ENCODE measurements at places on chromosomes 16 and 17.

DNA sequence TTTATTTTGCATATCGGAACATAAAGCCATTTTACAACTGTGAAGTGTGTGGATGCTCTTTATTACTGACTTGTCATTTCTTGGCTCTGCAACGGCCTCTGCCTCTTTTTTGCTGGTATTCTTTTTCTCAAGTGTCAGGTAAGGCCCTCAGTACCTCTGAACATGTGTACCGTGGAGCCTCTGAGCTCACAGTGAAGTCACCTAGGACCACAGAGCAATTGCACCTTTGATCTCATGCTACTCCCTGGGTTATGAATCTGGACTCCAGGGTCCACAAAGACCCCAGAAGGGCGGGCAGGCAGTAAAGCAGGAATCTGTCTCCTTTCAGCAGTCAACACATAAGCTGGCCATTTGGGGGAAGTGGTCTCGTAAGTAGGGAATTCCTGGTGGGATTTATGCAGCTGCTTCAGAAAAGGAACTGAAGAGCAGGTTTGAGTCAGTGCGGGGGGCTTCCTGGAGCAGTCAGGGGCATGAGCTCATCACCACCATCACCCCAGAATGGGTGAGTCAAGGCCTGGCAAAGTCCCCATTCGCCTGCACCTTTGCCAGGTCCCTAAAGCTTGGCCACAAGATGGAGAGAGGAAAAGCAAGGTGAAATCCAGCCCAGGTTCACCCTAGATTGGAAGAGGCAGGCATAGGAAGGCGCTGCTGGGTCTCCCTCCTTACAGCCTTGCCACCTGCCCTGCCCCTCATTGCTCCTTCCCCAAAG is 33.0 kb downstream of the TBX4 start:
- no peak for DNase-seq

DNA sequence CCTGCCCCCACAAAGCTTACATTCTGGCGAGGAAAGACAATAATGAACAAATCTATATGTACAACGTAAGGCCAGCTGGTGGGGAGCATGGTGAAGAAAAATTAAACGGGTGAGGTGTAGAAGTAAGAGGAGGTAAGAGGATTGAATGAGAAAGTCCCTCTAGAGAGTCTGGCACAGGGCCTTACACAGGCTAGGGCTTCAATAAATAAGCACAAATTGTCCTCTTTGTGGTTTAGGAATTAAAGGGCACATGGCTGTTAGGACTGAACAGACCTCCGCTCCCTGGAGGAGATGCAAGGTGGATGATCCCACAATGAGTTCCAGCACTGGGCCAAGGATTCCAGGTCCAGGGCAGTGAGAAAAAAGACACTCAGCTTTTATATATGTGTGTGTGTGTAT is 43.1 kb upstream of the HAPSTR1 start:
- no peak for DNase-seq

DNA sequence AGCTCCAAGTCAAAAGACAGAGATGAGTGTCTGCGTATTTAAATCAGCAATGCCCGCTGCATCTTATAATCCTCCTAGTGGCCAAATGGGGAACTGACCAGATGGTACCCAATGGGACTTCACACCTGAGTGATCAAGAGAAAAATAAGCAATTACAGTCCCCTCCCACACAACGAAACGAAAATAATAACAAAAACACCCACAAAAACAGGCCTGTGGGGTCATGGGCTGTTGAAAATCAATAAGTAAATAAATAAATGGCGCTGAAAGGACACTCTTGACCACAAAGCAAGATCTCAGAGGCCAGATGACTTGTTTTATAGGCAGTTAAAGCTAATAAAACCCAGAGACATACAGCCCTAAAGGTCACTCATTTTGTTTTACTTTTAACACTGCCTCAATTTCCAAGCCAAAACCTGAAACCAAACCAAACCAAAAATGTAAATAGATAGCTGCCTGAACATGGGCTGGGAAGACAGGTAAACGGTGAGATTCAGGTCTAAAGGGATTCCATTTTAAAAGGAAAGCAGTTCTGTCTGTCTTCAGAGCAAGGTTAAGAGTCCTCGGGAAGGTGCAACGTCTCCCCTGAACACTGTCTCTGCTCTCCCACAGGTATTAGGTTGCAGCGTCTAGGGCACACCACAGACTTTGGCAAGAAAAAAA is 1.3 kb downstream of the ZNF821 start:
- DNase-seq = peak; percentile 61

- DNase-seq = peak; percentile 66
Observed at GRCh38 chr17:57463103-57463885, 207.0 kb downstream of the MSI2 start.

DNA sequence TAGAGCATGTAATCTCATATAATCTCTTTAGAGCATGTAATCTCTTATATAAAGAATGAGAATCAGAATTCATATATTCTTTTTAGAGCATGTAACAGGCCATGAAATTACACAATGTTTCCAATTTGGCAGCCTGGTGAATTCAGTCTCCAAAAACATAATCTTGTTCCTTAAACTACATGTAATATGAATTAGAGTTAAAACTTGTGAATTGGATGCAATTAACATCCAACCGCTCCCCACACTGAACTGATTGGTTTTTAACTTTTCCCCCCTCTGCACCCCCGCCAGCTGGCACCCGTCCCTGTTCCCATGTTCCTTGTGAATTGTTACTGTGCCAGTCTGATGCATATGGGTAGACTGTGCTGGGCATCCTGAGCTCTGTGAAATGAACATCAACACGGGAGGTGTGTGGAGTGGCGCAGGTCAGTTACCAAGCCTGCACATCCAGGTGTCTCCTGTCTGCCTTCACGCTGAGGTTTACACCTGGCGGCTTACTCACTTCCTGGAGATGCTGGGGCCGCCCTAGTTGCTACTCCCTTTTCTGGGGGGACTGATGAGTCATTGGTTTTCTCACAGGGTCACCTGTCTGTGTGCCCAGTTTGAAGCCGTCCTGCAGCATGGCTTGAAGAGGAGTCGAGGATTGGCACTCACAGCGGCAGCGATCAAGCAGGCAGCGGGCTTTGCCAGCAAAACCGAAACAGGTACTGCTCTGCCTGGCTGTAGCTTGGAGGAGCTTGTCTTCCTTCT is 50.4 kb downstream of the SNX29 start:
- no peak for DNase-seq

DNA sequence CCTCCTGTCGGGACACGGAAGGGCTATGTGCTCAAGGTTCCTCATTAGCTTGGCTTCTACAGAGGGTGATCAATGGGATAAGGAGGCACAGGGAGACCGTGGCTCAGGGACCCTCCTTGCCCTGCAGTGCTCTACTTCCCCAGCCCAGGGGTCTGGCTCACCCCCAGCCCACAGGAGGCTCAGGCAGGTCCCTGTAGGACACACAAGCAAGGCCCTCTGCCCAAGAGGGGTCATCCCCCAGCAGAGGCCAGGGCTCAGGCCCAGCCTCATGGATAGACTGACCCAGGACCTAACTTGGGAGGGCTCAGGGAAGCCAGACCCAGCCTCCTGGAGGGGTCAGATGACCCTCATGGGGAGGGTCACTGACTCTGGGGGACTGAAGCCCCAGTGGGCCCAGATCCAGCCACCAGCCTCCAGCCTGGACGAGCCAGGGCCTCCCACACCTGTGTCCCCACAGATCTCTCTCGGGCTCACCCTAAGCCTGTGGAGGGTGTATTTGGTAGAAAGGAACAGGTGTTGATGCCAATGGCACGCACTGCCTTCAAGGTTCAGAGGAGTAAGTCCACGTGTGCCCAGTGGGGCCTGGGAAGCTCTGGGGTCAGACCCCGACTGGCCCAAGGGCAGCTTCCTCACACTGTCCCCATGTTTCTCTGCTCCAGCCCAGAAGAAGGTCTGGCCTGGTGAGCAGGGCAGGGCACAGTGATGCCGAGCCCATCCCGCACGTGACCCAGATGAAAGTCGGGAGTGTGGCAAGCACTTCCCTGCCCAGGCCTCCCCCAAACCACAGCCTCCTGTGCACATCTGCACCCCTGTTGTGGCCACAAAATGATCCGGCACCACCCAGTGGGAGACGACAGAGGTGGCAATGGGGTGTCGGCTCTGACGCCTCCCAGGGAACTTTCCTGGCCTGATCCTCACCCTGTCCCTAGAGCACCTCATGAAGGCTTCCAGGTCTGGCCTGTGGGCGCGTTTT is 10.9 kb upstream of the KRTAP17-1 start:
- no peak for DNase-seq

DNA sequence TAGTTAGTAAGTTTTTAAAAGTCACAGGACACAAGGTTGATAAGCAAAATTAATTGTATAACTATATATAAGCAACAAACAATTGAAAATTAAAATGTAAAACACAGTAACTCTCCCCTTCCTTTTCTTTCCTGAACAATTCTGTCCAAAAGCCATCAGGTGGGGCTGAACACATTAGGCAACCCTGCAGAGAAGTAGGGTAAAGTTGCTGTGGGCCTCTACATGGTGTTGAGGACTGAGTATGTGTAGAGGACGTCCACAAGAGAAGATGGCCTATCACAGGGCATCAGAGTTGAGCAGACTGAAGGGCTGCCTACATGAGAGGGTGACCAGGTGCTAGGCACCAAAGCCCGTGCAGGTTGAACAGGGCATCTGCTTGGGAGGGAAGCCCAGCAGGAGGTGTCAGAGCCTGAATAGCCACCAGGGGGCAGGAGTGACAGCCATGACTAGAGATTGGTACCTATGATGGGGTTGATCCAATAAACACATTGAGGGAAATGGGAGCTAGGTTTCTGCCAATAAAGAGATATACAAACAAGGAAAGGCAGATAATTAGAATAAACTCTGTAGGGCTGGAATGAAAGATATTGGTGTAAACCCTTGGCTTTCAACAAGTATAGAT is 415.1 kb downstream of the NPIPA8 start:
- DNase-seq = peak; percentile 10

- no peak for DNase-seq
Observed at GRCh38 chr17:74020522-74020921, 183.0 kb upstream of the RPL38 start.

GRCh38 chr17:63439687-63440086 is 6.4 kb downstream of the CYB561 start:
- DNase-seq = no peak

- DNase-seq = no peak
Observed at GRCh38 chr16:12186774-12187335, 210.3 kb downstream of the SNX29 start.

DNA sequence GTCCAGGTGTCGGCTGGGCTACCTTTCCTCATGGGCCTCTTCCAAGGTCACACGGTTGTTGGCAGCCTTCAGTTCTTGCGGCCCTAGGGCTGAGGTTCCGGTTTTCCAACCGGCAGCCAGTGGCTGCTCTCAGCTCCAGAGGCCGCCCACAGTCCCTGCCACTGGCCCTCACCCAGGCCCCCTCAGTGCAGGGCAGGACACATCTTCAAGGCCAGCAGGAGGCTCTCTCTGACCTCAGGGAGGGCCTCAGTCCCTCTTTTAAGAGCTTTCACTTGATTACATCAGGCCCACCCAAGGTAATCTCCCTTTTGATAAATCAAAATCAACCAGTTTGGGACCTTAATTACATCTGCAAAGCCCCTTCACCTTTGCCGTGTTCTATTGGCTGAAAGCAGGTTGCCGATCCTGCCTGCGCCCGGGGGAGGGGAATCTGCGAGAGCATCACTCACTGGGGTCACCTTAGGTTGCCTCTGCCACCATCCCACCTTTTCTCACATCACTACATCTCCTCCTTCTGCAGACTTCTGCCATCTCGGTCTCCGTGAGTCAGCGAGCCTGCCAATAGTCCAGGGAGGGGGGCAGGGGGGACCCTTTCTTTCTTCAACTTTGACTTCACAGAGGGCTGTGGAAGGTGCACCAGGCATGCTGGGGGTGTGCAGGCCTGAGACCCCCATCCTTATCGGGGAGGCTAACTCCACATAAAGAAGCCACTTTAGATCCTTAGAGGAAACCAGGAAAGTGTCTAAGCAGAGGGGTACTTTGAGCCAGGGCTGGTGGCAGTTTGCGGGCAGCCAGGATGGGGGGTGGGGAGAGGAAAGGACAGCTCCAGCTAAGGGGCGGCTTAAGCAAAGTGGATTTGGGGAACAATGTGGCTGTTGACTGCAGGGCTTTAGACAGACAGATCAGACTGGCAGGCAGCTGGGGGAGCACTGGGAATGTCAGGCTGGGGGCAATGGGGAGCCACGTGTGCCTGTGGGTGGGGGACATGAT is 28.8 kb upstream of the NXPH3 start:
- DNase-seq = no peak

GRCh38 chr16:84246679-84247077 is 6.9 kb upstream of the KCNG4 start:
- no peak for DNase-seq

DNA sequence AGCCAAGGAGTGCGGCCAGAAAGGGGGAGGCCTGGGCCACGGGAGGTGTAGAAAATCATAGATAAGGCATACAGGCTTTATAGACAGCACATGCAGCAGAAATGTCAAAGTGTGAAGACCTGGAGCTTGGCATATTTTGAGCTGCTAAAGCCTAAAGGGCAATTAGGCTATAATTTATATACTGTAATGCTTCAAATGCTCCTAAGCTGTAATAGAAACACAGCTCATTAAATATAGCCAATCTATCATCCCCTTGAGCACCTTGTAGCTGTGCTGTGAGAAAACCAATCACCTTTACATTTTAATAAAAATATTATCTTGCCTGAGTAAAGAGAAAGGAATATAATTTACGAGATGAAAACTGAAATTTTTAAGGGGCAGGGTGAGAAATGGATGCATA is 97.9 kb upstream of the NOG start:
- no peak for DNase-seq

DNA sequence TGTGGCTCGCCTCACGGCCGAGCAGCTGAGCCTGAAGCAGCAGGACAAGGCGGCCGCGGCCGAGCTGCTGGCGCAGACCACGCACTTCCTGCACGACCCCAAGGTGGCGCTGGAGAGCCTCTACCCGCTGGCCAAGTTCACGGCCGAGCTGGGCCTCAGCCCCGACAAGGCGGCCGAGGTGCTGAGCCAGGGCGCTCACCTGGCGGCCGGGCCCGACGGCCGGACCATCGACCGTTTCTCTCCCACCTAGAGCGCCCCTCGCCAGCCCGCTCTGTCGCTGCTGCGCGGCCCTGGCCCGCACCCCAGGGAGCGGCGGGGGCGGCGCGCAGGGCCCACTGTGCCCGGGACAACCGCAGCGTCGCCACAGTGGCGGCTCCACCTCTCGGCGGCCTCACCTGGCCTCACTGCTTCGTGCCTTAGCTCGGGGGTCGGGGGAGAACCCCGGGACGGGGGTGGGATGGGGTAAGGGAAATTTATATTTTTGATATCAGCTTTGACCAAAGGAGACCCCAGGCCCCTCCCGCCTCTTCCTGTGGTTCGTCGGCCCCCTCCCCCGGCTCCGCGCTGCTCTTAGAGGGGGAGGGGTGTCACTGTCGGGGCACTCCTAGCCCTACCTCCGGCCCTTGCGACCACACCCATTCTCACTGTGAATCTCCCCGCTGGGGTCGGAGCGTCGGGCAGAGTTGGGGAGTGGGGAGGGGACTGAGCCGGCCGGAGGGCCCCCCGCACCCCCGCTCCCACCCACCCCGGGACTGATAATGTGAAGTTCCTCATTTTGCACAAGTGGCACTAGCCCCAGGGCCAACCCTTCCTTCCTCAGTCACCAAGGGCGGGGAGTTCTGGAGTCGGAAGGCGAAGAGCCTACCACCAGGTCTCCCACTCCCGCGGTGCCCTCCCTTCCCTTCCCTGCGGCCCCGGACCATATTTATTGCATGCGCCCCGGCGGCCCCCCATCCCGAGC is 4.0 kb downstream of the HIC1 start:
- no peak for DNase-seq

- DNase-seq = no peak
Observed at GRCh38 chr17:19331543-19332245, 30.8 kb downstream of the B9D1 start.

- DNase-seq = no peak
Observed at GRCh38 chr17:82497483-82498405, 21.8 kb upstream of the FOXK2 start.

GRCh38 chr16:54930869-54931119 is 129 bp downstream of the IRX5 start:
- DNase-seq = no peak

- DNase-seq = peak; percentile 77
Observed at GRCh38 chr16:711548-712320, 3.2 kb upstream of the METRN start.

Measured in stimulated activated CD4-positive, alpha-beta T cell treated with anti-CD3 and anti-CD28 coated beads, TNF-alpha, amount 100 ng/mL, for 1 hour (primary cell).